ENCODE measurements at places on chromosomes 4 and X.

GRCh38 chr4:109131559-109131958 is 170.9 kb downstream of the COL25A1 start:
- DNase-seq, result no peak

- no peak for DNase-seq
Observed at GRCh38 chr4:183260491-183261151, 59.5 kb downstream of the CLDN22 start.

DNA sequence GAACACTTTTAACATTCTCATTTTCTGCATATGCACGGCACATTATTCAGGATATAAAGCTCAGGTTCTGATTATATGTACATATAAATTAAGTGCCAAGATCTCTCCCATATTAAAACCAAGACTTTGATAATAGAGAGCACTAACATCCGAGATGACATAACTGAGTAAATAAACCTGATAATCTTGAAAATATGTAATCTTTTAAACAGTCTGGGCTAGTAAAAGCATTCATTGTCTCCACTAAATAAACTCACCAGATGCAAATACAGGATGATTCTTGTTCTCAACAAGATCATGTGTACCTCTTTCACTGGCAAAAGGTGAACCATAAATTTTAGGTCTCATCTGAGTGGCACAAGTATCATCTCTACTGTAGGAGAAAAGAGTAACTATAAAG is 942.2 kb downstream of the TRAM1L1 start:
- DNase-seq, result no peak

GRCh38 chr4:42513748-42514492 is 116.6 kb downstream of the SHISA3 start:
- no peak for DNase-seq

- DNase-seq, result no peak
Observed at GRCh38 chr4:127134490-127134889, 498.3 kb upstream of the INTU start.

GRCh38 chr4:161629694-161630441 is 533.9 kb downstream of the FSTL5 start:
- no peak for DNase-seq

DNA sequence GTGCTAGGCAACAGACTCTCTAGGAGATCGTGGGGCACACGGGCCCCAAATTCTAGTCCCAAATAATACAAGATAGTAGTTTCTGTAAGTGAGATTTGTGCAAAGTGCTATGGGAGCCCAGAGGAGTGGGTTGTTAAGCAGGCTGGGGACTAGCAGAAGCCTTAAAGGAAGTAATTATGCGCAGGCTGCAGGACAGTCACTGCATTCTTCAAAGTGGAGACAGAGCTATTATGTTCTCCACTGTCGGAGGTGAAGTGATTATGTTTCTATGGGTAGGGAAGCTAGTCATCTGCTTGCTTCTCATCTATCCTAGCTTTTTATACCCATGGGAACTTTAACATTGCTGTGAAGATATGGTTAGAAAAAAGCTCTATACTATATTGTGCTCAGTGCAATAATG is 154.2 kb downstream of the CPE start:
- DNase-seq, result no peak
